ENCODE measurements at places on chromosomes 5 and 9.

DNA sequence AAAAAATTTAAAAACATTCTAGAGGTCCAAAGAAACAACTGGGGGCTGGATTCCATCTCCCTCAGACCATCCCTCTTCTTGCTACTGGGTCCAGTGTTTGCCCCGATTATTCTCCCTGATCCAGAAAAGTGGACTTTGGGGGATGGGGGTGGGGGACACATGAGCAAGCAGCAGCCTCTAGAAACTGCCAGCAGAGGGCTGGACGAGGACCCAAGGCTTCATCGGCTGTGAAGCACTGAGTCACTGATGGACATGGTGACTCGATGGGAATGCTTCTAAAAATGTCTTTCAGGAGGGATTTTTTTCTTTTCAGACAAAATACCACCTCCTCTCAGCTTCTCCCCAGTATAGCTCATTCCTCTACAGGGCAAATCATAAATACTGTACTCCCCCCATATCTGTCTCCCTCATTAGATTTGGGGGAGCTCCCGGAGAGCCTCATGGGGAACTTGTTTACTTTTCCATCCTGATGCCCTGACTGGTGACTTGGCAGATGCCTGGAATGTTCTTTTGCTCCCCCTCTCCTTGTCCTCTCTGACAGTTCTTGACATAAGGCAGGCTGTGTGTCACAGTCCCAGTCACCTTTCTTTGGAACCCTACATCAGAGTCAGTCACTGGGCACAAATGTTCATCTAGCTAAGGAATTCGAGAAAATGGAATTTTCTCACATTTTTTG, 67.2 kb upstream of the STC2 start:
- DNase-seq = no peak

DNA sequence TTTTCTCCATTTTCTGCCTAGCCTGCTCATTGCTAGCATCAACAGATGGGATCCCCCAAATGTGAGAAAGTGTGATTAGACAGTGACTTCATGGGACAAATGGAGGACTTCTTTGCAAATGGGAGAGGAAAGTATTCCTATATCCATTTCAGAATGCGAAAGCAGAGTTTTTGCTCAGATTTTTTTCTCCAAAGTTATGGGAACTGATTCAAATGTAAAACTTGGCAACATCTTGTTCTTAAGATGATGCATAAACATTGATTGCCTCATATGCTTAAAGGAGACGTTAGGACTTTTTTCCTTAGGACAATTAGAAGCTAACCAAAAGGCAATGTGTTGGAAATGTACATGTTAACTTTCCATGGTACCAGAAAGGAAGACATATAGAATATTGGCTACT, 704.3 kb upstream of the ZNF608 start:
- DNase-seq = no peak

DNA sequence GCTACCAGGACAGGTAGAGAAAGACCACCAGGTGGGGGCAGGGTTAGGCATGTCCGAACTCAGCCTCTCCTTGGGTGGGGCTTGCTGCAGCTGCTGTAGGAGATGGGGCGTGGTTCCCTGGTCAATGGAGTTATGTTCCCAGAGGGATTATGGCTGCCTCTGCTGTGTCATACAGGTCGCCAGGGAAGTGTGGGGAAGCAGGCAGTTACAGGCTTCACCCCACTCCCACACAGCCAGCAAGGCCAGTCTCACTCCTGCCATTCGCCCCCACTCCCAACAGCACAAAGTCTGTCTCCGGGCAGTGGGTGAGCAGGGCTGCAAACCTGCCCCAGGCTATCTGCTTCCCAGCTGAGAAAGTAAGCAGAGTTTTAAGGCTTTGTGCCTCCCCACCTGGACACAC, 20.0 kb upstream of the CEP72 start:
- DNase-seq = no peak

GRCh38 chr5:160133071-160133917, 14.0 kb upstream of the PWWP2A start:
- DNase-seq = no peak
